Suppressor macrophage treated with lipopolysaccharide for 1 hour (primary cell): ENCODE measurements at places on chromosomes 3 and 15.
A peak's percentile ranks its signal among the peaks of the same experiment; 100 is the strongest.

DNA sequence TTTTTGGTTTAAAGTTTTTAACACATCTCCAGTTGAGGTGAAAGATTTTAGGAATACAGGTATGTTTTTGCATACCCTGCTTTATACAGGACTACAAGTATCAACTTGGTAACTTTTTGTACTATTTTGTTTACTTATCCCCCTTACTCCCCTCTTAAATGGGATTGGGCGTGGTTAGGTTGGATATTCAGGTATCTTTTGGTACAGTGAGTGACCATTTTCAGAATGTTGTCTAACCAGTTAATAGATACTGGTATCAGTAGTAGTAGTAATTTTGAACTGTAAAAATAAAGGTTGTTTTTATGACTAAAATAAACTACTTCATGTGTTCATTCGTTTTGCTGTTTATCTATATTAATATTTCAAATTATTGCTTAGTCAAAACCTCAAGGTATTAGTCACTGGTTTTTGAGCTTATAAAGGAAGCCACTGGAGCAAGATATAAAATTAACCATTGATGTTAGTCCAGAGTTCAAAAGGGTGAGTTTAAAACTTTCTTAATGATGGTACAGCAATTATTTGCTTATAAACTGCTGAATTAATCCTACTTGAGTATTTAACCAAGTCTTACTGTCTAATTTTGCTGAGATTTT lies 3.3 kb downstream of the MME start:
- DNase-seq = no peak

DNA sequence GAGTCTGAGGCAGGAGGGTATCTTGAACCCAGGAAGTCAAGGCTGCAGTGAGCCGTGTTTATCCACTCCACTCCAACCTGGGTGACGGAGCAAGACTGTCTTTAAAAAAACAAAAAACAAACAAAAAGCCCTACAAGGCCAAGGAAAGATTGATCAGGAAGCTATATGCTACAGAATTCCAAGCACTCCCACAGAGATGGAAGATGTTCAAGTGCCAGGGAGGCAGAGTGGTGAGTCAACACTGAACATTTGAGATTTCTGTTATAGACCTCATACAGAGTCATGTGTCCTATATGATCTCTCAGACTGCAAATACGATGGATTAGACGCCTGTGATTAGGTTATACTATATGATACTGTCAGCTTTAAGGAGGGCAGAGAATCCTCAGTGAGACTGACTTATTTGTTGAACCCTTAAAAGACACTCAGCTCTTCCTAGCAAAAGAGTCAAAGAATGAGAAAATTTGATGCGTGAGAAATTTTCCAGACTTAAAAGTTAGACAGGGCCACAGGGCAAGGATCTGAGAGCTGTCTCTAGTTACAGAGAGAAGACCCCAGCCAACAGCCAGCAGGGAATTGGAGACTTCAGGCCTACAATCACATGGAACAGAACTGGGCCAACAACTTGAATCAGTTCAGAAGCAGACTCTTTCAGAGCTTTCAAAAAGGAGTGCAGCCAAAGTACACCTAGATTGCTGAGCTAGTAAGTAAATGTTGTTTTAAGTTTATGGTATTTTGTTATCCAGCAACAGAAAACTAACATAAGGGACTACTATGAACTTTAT lies 107.6 kb downstream of the PIK3CB start:
- no peak for DNase-seq

DNA sequence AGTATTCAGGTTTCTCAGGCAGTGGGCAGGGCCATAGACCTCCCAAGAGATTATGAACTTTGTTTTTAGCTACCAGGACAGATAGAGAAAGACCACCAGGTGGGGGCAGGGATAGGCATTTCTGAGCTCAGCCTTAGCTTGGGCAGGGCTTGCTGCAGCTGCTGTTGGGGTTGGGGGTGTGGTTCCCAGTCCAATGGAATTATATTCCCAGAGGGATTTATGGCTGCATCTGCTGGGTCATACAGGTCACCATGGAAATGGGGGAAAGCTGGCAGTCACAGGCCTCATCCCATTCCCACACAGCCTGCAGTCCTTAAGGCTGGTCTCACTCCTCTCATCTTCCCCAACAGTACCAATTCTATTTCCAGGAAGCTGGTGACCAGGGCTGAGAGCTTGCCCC lies 144.6 kb upstream of the ZPLD1 start:
- no peak for DNase-seq

DNA sequence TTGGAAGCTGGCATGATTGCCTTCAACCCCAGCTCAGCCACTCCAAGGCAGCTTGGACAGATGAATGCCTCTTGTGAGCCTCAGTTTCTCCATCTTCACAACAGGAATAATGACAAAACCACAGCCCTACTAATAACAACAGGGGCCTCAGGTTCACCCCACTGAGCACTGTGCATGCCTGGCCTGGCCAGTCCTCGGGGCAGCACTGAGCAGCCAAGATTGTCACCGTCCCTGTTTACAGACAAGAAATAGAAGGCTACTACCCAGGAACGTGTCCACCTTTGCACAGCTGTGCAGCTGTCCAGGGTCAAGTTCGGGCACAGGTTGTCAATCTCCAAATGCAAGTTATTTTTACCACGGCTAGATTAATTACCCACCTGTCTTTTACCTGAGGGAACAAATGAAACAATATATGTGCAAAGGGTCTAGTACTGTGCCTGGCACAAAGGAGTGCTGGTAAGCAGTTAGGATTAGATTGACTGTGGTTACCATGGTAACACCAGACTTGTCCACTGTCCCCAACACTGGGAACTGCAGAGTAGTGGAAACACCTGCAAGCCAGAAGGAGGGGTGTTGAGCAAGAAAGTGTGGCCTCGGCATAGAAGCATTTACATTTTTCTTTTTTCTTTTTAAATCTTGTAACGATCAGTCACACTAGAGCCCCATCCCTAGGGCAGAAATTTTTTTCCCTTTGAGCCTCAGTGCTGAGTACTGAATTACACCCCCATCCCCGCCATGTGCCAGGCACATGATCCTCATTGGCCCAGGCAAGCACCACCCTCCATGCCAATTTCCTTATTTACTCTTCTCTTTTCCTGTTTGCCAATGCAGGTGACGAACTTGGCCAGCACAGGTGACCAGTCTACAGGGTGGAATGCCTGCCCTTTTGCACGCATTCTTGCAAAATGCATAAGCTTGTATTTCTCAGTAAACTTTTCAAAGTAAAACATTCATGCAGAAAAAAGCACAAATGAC lies 66.3 kb upstream of the SLC6A6 start:
- no peak for DNase-seq

GRCh38 chr15:89533861-89534544 lies 37.6 kb upstream of the RHCG start:
- DNase-seq = no peak

DNA sequence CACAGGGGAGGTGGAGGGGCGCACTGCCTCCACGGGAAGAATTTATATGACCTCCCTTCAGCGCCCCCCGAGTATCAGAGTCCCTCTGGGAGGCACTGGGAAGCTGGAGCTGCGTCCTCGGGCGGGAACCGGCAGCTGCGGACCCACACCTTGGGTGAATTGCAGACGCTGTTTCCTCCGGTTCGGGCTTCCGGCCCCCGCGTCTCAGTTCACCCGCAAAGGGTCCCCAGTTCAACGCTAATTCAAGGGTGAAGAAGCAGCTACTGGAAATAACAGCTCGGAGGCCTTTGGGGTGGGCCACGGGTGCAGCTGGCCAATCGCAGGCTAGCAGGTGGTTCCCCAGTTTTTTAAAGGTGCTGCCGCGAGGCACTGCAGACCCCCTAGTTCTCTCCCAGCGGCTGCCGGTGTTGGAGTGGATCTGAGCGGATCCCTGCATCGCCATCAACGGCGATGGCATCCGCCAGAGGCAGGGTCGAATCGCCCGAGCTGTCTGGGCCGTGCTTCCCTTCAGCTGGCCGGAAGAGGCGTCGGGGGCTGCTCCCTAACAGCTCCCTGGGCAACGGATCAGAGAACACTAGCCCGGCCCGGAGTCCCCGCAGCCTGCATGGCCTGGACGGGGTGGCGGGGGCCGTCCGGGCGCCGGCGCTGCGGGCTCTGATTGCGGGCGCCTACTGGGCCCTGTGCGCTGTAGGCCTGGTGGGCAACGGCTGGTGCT lies 19.4 kb upstream of the ADAMTS7 start:
- peak; percentile 22 for DNase-seq

DNA sequence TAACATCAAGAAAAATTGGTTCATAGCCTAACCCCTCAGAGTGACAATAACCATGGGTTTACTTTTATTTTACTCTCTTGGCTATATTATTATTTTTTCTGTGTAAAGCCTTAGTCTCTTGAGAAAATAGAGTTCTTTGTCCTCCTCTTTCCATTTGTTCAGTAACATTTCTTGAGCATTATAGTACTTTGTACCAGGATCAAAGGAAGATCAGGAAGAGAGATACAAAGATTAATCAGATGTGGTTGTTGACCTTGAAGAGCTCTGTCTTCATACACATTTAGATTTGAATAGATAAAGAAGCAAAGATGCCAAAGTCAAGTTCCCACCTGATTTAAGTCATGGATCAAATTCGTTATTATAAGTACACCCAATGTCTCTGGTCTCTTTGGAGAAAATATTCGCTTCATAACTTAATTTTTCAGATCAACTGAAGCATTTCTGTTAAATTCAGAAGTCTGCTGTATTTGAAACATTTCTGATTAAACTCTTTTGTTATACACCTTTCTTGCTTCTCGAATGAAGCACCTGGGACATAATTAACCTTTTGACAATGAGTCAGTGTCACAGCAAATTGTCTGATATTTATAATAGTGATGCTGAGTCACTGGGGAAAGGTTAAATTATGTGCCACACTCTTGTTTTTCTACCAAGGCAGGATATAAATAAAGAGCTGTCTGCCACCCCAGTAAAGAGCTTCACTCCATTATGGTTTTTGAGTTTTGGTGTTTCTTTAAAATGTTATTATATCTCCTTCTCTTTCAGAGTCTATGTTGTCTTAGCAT lies 100.2 kb downstream of the GHSR start:
- no peak for DNase-seq

- peak; percentile 53 for DNase-seq
These were observed 70.7 kb downstream of the SLC12A8 start for GRCh38 chr3:125141596-125142419.

- DNase-seq = no peak
These were observed 239.3 kb upstream of the C2CD4B start for GRCh38 chr15:62404194-62404985.

- no peak for DNase-seq
These were observed 316.2 kb upstream of the THRB start for GRCh38 chr3:24810881-24811280.

- DNase-seq = no peak
These were observed 45.6 kb downstream of the NMD3 start for GRCh38 chr3:161266731-161267150.
